Kidney (tissue), 22 donors: ENCODE measurements at places on chromosomes 3 and 15. TPM values are rescaled to one million over a fixed set of nuclear protein-coding genes. Genes with fewer than 3 reads are reported as not detected.
A peak's percentile ranks its signal among the peaks of the same experiment; 100 is the strongest.

DNA sequence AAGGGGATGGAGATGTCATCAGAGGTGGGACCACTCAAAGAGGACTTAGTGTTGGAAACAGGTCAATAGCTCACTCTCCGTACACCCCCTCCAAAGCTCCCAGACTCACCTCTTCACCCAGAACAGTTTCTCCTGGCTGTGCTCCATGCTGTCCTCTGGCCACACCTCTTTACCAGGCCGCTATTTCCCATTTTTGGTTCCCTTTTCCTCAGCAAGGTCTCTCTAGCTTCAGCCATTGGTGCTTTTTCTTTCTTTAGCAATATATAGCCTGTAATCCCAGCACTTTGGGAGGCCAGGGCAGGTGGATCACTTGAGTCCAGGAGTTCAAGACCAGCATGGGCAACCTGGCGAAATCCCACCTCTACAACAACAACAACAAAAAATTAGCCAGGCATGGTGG, 123.6 kb upstream of the SMAD3 start:
- no peak for DNase-seq

- no peak for DNase-seq
Observed at GRCh38 chr3:58329150-58329921, 3.4 kb upstream of the PXK start.

- DNase-seq = no peak
Observed at GRCh38 chr3:11099306-11099705, 55.0 kb upstream of the HRH1 start.

GRCh38 chr3:44584646-44585501, at the start of gene ZNF660:
ZNF660 (plus strand) TSS chr3:44584964; CDS start chr3:44594194, 9,230 bp downstream.
- DNase-seq = peak; percentile 91

DNA sequence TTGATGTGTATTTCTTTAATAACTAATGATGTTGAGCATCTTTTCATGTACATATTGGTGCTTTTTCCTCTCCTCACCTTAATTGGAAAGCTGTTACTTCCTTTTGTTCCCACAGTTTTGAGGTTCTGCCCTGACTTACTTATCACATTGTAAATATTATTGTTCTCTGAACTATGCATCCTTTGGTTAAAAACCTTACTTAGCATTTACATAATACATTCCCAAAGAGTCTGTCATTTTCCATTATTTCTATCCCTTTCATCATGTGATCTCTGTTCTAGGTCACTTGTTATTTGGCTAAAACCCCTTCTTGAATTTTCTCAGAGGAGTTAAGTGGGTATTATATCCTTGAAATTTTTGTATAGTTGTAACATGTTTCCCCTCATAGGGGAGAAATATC, 33.0 kb downstream of the SLC12A6 start:
- no peak for DNase-seq

- peak; percentile 65 for DNase-seq
Observed at GRCh38 chr3:126816986-126817777, 113.1 kb downstream of the CHCHD6 start.

- no peak for DNase-seq
Observed at GRCh38 chr3:63450634-63451363, 172.7 kb downstream of the SYNPR start.

Gene NR2E3
- total RNA-seq = 0.19 TPM

- no peak for DNase-seq
Observed at GRCh38 chr3:117843356-117843755, 1133.8 kb downstream of the TUSC7 start.

GRCh38 chr3:45657853-45658252, 31.3 kb upstream of the SACM1L start:
- no peak for DNase-seq

GRCh38 chr3:2567451-2567850, 468.8 kb downstream of the CNTN4 start:
- DNase-seq = no peak

- DNase-seq = no peak
Observed at GRCh38 chr3:97736928-97737327, 27.6 kb upstream of the ARL6 start.

Gene MRPL3
- total RNA-seq = 77.3 TPM

Gene ANKRD28
- 72.4 TPM for total RNA-seq

- no peak for DNase-seq
Observed at GRCh38 chr3:139940622-139941021, 5.6 kb downstream of the CLSTN2 start.

DNA sequence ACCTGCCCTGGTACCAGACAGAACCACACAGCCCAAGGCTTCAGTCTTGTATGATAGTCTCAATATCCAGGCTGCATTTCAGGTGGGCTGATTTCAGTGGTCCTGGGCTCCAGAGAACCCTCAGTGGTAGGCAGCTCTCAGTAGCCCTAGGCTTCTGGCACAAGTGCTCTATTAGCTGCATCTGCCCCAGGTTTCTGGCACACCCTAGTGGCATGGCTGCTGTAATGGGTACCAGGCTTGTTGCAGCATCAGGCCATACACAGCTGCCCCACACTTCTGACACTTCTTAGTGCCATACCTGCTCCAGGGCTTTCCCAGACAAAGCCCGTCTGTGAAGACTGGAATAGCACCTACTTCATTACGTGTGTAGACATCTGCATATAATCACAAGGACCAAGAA, 1062.2 kb upstream of the EPHA6 start:
- DNase-seq = no peak

DNA sequence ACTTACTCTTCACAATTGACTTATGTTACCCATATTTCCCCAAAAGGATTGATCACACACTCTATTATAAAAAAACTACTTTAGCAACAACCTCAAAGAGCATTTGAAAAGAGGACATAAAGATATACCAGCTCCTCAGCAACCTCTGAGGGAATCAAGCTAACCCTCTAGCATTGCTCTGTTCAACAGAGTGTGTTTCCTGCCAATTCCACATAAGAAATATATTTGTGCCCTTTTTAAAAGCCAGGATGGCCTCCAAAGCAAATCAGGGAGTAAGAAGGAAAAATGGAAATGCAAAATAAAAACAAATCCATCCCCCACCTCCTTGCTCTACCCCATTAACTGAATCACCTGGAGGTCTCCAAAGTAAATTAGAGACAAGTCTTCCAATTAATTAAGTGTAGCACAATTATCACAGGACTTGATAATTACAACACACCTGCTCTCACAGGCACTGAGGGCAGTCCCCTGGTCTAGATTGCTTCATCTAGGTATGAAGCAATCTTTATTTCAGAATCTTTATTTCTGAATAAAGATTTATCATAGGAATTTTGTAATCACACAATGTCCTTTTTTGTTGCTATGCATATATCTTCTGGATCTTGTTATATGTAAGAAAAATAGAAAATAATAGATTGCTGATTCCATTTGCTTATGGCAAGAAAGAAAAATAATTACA, 34.8 kb downstream of the GPR176 start:
- DNase-seq = no peak

GRCh38 chr3:8992199-8992598, 28.9 kb upstream of the RAD18 start:
- DNase-seq = no peak

Gene STRIT1
- total RNA-seq = not detected

GRCh38 chr3:23889386-23889785, 27.4 kb downstream of the NKIRAS1 start:
- no peak for DNase-seq

Gene GHRL
- total RNA-seq = 1.2 TPM

Gene PYDC2
- total RNA-seq = not detected

DNA sequence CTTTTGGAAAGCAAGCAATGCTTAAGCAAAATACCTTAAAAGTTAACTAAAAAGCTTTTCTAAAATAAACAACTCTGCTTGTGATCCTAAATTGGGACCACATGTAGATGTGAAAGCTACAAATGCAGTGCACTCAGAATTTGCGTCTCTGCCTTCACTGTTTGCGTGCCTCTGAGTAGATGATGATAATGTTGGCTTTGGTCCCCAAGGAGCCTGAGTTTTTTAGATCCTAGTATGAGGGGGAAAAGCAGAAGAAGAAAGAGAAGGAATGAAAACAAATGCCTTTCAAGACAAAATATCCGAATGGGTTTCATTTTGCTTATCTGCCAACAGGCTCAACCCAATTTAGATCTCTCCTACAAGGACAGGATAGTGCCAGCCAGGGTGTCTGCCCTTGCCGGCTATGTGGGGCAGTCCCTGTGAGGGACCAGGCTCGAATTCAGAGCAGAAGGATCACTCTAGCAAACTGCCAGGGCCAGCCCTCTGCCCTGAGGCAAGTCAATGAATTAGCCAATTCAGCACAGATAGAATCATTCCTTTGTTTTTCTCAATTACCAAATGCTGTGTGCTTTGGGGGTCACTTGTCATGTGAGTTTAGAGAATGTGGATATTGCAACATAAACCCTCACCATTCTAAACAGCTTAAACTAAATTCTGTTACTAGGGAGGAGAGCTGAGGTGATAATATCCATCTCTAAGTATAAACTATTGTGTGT, 28.5 kb downstream of the SCG5 start:
- DNase-seq = no peak

GRCh38 chr3:138833899-138834595, 681 bp downstream of the PIK3CB start:
- peak; percentile 65 for DNase-seq

Gene COL8A1
- total RNA-seq = 24.2 TPM

Gene SCN5A
- total RNA-seq = 0.72 TPM

DNA sequence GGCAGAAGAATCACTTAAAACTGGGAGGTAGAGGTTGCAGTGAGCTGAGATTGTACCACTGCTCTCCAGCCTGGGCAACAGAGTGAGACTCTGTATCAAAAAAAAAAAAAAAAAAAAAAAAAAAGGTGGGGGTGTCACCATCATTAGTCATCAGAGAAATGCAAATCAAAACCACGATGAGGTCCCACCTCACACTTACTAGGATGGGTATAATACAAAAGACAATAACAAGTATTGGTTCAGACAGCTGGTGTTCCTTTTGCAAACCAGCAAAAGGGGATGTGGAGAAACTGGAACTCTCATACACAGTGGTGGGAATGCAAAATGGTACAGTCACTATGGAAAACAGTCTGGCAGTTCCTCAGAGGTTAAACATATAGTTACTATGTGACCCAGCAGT, 78.7 kb upstream of the TSC22D2 start:
- DNase-seq = no peak

DNA sequence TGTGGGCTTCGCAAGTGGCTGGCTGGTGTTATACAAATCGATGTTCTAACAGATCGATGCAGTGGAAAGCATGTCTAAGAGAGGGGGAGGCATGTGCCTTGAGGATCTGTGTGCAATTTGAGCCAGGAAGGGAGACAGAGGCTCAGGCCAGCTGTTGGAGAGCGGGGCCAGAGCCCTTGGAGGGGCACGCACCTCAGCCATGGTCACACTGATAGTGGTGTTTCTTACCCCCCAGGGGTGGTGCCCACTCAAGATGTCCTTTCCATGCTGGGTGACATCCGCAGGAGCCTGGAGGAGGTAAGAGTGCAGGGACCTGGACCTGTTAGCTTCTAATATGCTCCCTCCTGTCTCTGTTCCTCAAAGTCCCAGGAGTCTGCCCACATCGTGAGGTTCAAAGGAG, 3.8 kb upstream of the ABTB1 start:
- no peak for DNase-seq

Gene PP2D1
- total RNA-seq = not detected

DNA sequence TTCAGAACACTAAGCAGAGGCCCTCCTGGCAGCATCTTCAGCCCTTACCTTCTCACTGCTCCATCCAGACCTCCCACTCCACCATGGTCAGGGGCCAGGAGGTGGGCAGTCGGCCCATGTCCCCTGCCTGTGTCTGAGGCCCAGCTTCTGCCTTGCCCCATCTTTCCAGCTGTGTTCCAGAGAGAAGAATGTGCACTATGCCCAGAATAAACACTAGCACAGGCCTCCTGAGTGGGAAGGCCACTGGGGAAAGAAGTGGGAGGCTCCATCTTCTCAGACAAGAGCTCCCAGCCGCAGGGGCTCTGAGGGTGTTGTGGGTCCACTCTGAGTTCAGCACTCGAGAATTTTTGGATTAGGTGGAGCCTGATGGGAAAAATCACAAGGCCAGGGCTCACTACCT, 44.5 kb downstream of the ADCY5 start:
- no peak for DNase-seq

GRCh38 chr3:150370122-150370602, 37.9 kb upstream of the TSC22D2 start:
- DNase-seq = no peak

- no peak for DNase-seq
Observed at GRCh38 chr3:165529451-165529850, 307.8 kb downstream of the BCHE start.

- DNase-seq = peak; percentile 21
Observed at GRCh38 chr3:112086875-112087524, 811 bp downstream of the C3orf52 start.

Gene WNT7A
- total RNA-seq = 3.3 TPM

- DNase-seq = no peak
Observed at GRCh38 chr3:46383951-46384330, 13.2 kb downstream of the CCR5 start.

DNA sequence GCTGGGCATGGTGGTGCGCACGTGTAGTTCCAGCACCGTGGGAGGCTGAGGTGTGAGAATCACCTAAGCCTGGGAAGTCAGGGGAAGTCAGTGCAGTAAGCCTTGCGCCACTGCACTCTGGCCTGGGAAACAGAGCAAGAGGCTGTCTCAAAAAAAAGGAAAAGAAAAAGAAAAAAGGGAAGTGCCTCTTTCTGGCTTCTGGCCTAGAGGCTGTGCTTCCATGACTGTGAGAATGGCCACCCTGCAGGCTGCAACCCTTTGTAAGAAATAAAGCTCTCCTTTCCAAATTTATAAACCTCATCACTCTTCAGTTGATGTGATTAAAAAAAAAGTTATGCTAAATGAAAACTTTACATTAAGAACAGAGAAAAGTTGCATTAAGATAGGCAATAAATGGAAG, 774.3 kb downstream of the TUSC7 start:
- DNase-seq = no peak

- no peak for DNase-seq
Observed at GRCh38 chr3:127459891-127460290, 130.6 kb downstream of the TPRA1 start.

GRCh38 chr15:65824031-65824743, 32.1 kb upstream of the DENND4A start:
- DNase-seq = peak; percentile 83

DNA sequence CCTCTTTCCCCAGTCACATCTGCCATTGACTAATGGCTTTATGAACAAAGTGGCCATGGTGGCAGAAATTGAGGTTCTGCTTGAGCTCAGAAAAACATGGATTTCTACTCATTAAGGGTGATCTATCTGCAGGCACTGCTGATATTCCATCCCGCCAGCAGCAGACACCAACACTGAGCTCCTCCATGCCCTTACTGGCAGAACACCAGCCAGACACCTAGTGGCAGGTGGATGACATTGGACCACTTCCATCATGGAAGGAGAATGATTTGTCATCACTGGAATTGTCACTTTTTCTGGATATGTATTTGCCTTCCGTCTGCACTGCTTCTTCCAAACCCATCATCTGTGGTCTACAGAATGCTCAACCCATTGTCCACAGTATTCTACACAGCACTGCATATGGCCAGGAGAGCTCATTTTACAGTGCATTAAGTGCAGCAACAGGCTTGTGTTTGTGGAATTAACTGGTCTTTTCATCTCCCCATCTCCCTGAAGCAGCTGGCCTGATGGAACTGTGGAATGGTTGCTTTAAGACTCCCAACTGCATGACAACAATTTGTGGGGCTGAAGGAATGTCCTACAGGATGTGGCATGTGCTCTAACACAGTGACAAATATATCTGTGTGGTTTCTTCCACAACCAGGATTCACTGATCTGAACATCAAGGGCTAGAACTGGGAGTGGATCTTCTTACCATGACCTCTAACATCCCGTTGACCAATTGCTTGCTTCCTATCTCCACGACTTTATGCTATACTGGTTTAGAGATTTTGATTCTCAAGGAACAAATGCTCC, 103.4 kb downstream of the WNT7A start:
- no peak for DNase-seq
